ENCODE measurements at places on chromosomes 1 and 21. TPM values are rescaled to one million over a fixed set of nuclear protein-coding genes. Genes with fewer than 3 reads are reported as not detected.

DNA sequence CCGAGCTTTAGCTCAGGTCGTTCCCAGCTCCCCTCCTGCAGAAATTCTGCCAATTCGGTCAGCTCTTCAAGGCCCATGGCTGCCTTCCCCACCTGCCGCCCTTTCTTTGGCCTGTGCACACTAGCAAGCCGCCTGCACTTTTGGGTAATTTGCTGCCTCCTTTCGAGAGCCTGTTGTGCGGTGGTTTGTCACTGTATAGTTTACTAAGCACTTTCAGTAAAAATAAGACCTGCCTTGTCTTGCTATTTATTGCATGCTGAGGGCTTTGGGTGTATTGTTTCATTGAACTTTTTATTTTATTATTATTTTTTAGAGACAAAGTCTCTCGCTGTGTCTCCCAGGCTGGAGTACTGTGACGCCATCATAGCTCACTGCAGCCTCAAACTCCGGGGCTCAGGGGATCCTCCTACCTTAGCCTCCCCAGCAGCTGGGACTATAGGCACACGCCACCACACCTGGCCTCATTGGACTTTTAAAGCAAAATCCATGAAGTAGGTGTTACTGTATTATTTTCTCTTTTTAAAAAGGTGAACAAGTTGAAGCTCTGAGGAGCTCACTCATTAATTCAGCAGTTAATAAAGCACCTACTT, 1.1 kb upstream of the FABP3 start:
- no peak for DNase-seq

Gene BRDT
- total RNA-seq: not detected

Gene TNFRSF1B
- 81.3 TPM for total RNA-seq

DNA sequence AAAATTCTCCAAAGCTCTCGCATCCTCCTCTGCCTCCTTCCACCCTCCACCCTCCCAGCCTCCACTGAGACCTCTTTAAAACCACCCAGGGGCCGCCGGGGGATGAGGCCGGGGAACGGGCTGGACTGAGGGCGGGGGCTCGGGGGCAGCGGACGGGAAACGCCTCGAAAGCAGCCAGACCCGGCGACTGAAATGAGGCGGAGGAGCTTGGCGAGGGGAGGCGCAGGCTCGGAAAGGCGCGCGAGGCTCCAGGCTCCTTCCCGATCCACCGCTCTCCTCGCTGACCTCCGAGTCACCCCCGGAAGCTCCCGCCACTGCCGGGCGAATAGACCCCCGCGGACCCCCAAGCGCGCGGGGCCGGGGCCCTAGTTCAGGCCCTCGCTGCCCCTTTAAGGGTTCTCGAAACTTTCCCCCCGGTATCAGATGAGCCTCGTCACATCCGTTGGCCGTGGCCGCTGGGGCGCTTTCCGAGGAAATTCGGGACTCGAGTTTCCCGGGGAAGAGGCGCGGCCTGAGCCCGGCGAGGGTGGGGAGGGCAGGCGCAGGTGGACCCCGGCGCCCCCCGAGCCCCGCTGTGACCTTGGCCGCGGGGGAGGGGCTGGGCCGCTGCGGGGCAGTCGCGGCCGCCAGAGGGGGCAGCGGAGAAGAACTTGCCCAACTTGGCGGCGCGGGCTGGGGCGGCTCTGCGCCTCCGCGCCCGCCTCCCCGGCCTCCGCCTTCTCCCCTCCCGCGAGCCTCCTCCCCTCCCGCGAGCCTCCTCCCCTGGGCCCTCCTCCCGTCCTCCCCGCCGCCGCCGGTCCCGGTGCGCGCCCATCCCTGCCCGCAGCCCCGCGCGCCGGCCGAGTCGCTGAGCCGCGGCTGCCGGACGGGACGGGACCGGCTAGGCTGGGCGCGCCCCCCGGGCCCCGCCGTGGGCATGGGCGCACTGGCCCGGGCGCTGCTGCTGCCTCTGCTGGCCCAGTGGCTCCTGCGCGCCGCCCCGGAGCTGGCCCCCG, at the start of gene BACE2:
TSS of gene BACE2 (plus strand) at position 813 of the 995 bp plus-strand sequence. CDS start at position 917, 104 bp downstream.
- DNase-seq: peak; percentile 83

DNA sequence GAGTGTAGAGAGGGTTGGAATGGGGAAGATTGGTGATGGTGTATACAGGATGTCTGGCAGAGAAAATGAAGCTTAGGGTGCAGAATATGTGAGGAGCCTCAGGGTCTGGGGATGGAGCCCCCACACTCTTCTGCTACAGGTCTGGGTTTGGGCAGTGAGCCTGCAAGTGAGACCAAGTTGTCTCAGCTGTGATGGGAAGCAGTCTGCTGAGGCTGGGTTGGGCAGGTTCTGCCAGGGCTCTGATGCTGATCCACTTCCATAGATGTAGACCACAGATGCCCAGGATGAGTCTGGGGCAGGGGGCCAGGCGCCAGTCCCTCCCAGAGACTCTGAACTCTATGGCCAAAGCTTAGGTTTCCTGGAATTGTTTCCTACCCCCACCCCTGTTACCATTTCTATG, 516.9 kb downstream of the PTPRU start:
- no peak for DNase-seq

Gene KCNE2
- not detected for total RNA-seq

DNA sequence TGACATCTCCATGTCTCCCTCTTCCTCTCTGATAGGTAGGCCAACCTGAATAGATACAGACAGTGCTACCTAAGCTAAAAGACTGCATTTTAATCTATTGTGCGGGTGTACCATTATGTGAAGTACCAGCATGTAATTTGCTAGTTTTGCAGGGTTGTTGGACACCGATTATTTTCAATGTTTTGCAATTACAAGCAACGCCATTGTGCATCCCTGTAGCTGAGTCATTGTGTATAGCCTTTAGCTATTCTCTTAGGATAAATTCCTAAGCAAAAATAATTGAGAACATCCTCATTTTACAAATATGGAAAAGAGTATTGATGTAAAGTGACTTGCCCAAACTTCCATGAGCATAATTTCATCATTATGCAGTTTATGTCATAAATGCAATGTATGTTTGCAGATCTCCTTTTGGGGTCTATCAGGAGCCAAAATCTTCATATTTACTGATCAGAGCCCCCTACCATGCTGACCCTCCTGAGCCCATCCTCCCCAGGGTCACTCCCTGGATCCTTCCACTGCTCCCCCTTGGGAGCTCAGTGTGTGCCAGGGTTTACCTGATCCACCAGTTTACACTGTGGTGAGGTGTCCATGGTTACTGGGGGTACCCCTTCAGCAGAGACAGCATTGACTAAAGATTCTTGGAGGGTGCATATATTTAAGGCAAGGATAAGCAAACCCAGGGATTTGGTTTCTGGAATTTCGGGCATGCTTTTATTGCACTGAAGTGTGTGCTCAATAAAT, 80.6 kb downstream of the CCDC185 start:
- no peak for DNase-seq

Gene APOBEC4
- total RNA-seq: not detected

- no peak for DNase-seq
These were observed 613 bp upstream of the GPATCH4 start for GRCh38 chr1:156601892-156602291.

- DNase-seq: no peak
These were observed 19.4 kb upstream of the EPHB2 start for GRCh38 chr1:22691031-22691753.

GRCh38 chr1:202951437-202951836, 6.7 kb downstream of the ADIPOR1 start:
- no peak for DNase-seq

- peak; percentile 58 for DNase-seq
These were observed 49.4 kb upstream of the DESI2 start for GRCh38 chr1:244603498-244603897.

Gene KCNT2
- 0.17 TPM for total RNA-seq

DNA sequence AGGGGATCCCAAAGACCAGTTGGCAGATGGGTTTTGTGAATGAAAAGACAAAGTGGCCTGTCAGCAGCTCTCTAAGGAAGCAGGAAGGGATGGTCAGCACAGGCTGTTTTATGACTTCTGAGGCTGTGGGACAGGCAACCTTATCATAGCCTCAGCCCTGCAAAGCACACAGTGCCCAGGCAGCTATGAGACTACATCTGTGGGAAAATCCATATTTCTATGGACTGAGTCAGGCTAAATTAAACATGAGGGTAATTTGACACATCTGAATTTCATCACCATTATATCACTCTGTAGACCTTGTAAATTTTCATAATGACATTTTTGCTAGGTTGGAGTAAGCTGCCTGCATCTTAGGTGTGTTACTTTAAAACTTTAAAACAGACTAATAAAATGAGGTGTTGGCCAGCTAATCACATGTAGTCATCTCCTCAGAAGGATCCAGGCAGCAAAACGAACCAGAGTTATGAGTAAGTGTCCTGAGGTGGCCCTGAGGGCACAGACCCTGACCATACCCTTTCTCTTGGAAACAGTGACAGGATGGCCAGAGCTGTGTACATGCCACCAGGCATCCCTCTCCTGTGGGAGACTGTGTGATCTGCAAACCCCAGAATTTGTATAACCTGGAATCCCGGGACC, 14.6 kb downstream of the NGF start:
- no peak for DNase-seq

Gene BATF3
- total RNA-seq: 1.7 TPM

- peak; percentile 90 for DNase-seq
These were observed 1.0 kb downstream of the IQGAP3 start for GRCh38 chr1:156571261-156571852.

Gene S100A7
- total RNA-seq: not detected

Gene IL19
- not detected for total RNA-seq

DNA sequence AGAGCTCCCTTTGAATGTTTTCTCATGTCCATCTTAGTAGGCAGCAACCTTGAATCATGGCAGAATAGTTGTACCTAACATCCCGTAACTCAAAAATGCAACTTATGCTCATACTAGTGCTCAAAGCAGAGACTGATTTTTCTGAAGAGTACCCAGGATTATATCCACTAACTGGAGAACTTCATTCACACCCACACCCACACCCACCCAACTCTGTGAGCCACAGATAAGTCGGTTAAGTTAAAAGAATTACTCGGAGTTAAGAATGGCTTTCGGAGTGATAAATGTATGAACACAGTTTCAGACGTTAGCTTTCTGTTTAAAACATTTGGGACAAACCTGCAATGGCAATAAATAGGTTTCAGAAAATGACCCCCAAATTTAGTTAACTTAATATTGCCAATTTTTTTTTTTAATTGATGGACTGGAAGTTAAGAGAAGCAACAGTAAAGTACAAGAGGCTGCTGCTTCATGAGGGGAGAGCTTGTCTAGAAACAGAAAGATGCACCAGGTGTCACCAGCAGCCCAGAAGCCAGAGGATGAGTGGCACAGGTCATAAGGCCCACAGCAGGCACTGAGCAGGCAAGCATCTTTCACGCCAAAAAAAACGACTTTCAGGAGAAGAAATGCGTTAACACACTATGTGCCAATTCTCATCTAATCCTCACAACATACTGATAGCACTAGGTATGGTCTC, 48.4 kb upstream of the C1orf198 start:
- DNase-seq: no peak
